Frontal cortex (tissue), 4 donors: ENCODE measurements at places on chromosomes 3 and 15. TPM values are rescaled to one million over a fixed set of nuclear protein-coding genes. Genes with fewer than 3 reads are reported as not detected.

DNA sequence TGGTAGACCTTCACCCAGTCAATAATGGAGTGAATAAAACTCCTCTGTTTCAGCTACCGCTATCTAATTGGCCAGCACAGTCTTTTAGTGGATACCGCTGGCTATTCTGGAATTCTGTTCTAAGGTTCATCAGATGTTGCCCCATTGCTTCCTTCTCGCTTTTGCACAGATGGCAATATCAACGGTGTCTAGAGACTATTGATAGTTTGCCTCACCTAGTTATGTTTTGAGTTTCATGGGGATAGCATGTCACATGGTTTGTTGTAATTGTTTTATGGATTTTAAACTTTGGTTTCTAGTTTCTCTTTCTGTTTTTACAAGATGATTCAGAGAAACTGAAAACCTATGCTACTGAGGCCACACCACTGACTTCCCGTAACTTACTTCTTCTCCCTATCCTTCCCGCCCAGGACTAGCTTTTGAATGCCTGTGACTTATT lies 2.0 kb downstream of the XRN1 start:
- no peak for DNase-seq

DNA sequence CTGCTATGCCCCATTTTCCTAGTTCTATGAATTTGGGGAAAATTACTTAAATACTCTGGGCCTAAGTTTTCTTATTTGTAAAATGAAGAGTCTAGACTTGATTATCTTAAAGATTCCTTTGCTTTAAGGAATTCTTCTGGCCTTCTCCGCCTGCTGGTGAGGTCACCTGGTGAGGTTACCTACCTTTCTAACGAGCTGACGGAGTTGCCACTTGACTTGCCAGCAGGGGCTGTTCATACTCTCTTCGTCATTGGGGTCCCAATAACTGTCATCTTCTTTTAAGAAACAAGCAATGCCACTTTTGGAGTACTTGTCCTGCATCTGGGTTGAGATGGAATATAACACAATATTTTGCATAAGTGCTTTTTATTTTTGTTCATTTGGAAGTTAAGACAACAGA lies 8.6 kb downstream of the TNFSF10 start:
- no peak for DNase-seq

DNA sequence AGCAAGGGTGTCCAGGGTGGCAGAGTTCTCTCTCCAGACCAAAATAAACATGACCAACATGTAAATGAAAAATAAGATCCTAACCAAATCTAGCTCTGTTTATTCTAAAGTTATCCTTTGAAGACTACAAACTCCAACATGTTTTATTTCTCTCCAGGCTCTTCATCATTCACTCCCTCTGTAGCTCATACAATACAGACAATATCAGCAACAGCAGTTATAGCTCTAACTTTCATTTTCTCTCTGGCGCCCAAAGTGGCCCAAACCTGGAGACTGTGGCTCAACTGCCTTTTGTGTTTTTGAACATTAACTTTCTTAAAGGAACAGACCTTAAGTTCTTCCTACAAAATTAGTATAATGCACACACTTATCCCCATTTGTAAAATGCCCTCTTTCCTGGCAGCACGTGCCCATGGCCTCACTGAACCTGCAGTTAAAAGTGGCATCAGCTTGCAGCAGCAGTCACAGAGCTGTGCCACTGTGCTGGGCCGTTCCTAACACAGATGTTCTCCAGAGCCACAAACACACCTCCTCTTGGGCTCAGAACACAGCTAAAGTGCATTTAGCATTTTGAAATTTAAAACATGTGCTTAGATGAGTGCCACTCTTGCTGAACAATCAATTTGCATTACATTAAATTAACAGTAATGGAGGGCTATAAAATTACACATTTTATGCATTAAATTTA lies 91.9 kb downstream of the RORA start:
- no peak for DNase-seq

GRCh38 chr3:58013973-58014649 lies 5.9 kb downstream of the FLNB start:
- DNase-seq, result no peak

GRCh38 chr3:183845608-183846288 lies 20.4 kb upstream of the MAP6D1 start:
- DNase-seq, result no peak

- DNase-seq, result no peak
These were observed 140.2 kb upstream of the TRIM42 start for GRCh38 chr3:140537727-140538082.

- DNase-seq, result no peak
These were observed 55.0 kb upstream of the SNRPN start for GRCh38 chr15:24899795-24900194.

DNA sequence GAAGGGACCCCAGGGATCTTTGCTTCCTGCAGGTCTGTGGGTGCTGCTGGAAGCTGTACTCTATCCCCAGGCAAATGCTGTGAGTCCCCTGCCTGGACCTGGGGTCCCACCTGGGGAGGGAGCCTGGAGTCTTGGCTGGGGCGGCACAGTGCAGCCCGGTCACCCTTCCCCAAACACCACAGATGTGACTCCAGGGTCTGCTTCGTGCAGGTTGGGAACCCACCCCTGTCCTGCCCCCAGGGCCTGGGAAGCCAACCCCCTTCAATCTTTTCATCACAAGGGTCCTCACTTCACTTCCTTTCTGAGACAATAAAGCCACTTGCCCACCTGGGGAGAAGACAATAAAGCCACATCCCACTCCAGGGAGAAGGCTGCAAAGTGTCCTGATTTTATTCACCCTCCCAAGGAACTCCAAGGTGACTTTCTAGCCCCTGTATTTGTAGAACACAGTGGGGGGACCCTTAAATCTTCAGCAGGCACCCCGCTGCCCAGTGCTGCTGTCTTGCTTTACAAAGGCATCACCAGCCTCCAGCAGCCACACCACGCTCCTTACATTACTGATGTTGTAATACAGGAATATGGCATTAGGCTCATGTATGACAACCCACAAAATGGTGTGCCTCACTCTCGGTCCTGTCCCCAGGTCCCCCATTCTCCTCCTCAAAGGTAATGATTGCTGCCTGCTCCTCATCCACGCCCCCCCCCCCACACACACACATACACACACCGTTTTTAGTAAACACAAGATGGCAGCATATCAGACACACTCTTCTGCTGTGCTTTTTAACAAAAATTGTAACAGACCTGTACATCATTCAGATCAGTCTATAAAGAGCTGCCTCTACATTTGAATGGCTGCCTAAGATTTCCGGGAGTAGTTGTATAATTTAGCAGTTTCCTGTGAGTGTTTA lies 9.9 kb downstream of the C3orf22 start:
- no peak for DNase-seq

DNA sequence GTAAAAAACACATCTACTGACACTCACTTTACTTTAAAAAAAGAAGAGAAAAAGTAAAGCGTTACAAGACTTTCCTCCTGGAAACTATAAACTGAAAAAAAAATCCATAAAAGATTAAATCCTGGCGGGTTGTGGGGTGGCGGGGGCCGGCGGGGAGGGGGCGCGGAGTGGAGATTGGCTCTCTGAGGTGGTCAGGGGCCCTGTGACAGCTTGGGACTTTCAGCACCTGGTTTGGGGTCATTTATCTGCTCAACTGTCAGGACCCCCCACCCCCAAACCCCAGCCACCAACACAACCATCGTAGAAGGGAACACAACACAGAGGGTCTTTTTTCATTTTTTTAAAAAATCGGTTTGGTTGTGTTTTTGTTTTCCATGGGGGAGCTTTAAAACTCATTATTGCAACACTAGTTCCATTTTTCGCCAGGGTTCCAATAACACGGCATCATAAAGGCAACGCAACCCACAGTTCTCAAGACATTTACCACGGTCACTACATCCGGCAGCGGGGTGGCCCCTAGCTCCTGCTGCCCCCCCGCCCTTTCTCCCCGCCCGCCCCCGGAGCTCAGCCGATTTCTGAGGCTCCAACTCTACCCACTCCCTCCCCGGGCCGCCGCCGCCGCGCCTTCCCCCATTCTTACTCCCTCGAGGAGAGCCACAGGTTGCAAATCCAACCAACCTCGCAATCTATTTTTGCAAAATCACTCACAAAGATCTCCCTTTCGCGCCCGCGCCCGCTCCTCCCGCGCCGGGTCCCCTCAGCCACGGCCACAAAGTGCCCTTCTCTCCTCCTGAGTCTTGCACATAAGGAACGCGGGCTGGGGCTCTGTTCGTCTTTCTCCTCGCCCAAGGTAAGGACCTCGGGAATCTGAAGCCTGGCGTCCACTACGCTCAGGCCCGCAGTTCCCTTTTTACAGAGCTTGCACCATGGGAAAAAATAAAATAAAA lies 1.8 kb downstream of the BCL6 start:
- DNase-seq, result no peak

DNA sequence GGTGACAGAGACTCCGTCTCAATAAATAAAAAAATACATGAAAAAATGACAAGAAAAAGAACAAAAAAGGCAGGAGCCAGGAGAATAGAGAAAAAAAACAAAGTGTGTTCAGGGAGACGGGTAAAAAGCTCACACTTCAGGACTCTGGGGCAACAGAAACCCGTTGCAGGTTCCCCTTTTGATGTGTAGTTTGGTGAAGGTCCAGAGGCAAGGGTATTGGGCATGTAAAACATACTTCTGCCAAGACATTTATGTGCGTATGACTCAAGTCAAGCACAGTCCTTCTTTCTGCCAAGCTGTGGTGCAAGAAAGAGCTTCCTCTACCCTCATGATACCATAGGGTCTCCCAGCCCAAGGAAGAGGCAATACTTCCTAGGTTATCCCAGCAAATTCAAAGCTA lies 33.4 kb upstream of the STRIT1 start:
- no peak for DNase-seq

- no peak for DNase-seq
These were observed 774 bp downstream of the IMP3 start for GRCh38 chr15:75639191-75639708.

- DNase-seq, result no peak
These were observed 52.3 kb downstream of the NCEH1 start for GRCh38 chr3:172658344-172659245.

DNA sequence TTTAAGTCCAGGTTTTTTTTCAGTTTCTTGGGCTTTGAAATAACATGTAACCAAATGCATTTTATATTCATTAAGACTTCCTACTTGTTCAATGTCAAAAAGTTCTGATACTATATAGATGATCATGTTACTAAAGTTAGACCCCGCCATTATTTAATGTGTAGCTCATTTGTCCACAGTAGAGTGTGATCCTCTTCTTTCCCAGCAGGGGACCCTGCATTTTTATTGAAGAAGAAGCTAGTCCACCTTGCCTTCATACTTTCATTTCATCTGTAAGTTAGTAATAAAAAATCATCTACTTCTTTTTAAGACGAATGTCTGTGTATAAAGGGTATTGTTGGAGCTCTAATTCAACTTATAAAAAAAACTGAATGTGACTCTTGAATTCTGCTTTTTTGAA lies 404.6 kb downstream of the SI start:
- no peak for DNase-seq

DNA sequence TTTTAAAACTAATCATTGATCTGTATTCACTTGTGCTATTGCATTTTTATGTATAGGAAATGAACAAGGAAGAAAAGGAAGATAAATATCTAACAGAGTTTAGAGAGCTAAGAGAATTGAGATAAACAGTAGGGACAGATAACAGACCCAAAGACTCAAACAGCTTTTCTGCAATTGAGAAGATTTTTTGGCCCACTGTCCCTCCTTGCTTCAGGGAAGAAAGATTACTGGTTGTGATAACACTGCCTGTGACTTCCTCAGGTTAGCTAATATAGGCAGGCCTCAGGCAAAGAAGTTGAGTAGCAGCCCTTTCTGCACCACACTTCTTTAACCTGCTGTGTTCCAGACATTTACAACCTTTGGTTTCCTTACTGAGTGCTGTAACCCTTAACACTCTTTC lies 2.7 kb upstream of the COX17 start:
- no peak for DNase-seq

GRCh38 chr15:90264671-90265070 lies 801 bp upstream of the NGRN start:
- DNase-seq, result no peak

- DNase-seq, result no peak
These were observed 353.0 kb downstream of the PLOD2 start for GRCh38 chr3:145807990-145808389.

GRCh38 chr3:4531478-4532025 lies 38.4 kb downstream of the ITPR1 start:
- no peak for DNase-seq

DNA sequence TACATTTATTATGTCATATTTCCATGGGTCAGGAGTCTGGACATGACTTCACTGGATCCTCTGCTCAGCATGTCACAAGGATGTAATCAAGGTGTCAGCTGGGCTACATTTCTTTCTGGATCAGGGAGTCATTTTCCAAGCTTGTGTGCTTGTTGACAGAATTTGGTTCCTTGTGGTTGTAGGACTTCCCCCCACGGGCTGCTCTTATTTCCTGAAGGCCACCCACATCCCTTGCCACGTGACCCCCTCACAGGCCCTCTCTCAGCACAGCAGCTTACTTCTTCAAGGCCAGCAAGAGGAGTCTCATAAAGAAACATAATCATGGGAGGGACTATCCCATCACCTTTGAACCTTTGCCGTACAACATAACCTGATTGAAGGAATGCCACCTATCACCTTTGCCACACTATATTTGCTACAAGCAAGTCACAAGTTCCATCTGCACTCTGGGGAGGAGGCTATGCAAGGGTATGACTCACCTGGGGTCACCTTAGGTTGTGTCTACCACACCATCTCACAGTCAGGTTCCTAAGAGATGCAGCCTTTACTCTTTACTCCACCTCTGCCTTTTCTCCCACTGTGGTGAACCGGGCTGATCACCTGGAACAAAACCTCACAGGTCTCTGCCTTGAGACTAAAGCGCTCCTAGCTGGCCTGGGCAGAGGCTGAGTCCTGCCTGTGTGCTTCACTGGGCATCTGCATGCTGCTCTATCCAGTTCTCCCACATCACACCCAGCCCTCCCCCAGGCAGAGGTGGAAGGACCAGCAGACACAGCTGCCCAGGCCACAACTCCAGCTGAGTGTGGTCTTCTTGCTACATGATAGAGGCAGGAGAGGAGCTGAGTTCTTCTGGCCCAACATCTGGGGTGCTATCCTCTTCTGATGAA lies 13.5 kb downstream of the RAB6B start:
- DNase-seq, result no peak

DNA sequence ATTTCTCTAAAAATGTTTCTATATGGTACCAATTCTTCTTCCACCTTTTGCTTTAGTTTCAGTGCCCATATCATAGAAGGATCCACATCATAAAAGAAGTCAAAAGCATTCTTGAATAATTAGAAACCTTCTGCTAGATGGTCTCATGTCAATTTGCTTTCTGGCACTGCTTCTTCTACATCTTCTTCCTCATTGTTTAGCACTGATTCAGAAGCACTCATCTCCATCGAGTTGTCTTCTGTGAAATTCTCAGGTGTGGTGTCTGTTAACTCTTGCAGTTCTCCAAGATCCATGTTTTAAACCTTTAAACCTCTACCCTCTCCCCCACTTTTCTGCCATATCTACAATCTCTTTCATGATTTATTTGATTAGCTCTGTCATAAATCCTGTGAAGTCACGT lies 154.8 kb downstream of the WDR76 start:
- no peak for DNase-seq

The TMEM207 gene
- total RNA-seq, result not detected

The TNFAIP8L3 gene
- 2.9 TPM for total RNA-seq

The ERICH6 gene
- total RNA-seq, result under 0.01 TPM
